ENCODE measurements at places on chromosomes 4 and X.

DNA sequence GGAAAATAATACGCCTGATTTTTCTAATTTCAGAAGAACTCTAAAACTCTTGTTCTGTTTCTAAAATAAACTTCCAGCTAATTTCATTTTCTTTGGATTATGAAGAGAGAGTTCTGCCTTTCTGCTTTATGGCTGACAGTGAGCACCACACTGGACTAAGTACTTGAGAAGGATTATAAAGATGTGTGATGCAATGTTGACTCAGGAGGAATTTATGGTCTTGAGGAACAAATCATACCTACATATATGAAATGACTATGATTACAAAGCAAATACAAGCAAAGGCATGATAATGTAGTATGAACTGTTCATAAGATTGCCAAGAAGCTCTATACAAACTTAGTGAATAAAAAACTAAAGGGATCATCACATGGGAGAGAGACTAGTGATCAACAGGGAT is 13.0 kb upstream of the SLC25A5 start:
- DNase-seq, result no peak

DNA sequence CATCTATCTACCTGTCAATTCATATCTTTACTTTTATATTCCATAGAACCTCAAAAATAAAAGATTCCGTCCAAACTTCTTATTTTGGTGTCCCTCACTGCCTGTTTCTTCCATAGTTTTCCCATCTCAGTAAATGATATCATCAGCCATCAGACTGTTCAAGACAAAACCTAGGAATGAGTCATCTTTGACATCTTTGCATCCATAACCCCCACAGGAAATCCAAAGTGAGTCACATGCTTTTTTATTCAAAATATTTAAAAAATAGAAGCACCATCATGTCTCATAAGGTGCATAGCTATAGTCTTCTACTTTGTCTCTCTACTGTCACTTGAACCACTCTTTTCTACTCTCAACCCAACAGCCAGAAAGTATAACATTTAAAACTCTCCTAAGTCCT is 29.9 kb upstream of the CXXC4 start:
- DNase-seq, result no peak

DNA sequence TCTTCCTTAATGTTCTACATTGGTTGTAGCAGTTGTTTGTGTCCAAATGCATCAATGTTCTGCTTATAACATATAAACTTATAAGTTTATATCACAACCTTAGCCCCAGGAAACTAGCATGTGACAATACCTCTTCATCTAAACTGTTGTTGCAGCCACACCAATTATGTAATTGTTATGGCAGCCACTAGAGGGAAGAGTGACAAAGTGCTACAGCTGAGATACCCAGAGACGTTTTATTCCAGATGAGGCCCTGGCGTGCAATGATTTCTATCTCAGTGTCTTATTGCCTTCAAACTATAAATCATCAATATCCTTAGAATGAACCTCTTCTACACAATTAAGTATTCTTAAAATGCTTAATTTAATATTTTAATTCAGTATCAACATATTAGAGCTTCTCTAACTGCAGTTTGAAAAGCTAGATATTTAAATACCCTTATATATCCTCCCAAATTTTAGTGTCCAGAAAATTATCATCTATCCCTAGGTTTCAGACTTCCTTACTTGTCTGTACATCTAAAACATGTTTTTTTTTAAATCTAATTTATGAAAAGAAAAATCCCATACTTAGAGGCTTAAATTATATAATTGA is 171.6 kb downstream of the PCDH10 start:
- no peak for DNase-seq

DNA sequence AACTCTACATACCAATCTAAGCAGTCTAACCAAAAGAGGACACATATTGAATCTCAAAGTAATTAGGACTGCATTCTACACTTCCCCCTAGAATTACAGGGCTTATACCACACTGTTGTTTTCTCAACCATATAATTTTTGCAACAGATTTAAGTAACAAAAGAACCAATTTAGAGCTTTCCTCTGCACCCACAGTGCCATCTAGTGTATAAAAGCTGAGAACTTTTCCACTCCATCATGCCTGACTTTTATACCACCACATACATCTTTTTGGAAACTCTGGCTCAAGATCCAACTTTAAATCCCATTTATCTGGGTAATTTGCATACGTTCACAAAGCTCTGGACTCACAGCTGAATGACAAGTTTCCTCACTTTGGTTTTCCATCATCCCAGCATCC is 99.5 kb downstream of the EFHC2 start:
- DNase-seq, result no peak

DNA sequence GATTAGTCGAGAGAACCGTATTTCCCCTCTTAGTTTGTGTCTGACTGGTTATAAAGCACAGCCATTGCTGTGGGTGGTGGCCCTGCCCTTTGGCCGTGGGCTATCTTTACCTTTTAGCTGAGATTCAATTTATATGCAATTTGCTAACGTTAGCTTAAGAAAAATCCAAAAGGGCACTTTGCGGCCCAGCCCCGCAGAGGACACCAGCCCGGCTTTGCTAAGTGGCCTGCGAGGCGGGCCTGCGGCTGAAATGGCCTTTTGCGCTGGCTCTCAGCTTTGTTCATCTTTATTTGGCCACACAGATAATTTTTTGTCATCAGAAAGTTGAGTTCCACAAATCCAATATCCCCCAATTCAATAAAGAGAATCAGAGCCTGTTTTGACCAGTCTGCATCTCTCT is 48.3 kb downstream of the CPZ start:
- DNase-seq, result no peak

DNA sequence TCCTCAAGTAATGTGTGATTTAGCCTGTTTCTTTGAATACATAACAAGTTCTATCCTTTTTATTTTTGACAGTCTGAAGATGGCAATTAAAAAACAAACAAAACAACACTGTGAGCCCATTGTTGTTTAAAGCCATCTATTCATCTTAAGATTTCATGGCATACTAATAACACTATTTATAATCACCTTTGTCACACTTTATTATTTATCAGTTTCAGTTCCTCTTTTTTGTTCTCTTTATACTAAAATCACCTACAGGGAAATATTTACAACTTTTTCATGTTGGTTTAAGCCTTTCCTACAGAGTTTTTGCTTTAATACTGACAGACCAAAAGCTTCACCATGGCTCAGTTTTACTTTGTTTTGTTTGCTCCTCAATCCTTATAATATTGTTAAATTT is 247.4 kb upstream of the CTSO start:
- no peak for DNase-seq

DNA sequence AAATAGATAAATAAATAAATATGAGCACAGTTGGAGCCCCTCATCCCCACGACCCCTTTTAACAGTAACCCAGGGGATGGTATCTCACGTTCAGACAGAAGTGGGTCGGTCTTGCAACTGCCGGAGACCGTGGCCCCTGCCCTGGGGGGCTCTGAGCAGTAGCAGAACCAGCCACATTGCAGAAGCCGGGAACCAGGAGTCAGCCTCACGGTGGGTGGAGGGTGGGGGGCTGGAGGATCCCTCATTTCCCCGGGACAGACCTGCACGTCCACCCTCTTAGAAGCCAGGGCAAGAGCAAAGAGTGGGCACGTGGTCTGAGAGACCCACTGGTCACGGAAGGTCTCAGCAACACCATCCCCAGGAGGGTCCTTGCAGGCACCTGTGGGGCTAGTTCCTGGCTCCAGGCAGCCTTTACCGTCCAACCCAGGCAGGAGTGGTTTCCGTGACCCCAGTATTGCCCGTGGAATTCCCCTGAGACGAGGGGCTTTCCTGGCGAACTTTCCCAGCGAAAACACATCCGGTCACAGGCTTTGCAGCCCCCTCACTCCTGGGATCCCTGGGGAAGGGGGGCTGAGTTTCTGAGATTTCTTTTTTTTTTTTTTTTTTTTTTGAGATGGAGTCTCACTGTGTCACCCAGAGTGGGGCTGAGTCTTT is 8.8 kb upstream of the IL3RA start:
- DNase-seq, result no peak

DNA sequence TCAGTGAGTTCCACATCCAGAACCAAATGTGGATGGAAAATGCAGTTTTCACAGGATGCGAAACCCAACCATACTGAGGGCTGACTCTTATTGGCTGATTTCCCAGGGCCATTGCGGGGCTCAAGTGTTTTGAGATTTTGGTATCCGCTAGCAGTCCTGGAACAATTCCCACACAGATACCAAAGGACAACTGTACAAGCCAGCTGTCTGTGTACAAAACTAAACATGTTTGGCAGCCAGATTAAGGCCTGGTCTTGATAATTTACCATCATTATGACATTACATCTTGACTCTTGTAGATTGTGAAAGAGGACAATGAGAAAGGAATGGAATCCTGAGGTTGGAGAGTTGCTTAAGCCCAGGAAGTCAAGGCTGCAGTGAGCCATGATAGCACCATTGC is 121.9 kb downstream of the DKK2 start:
- DNase-seq, result no peak

DNA sequence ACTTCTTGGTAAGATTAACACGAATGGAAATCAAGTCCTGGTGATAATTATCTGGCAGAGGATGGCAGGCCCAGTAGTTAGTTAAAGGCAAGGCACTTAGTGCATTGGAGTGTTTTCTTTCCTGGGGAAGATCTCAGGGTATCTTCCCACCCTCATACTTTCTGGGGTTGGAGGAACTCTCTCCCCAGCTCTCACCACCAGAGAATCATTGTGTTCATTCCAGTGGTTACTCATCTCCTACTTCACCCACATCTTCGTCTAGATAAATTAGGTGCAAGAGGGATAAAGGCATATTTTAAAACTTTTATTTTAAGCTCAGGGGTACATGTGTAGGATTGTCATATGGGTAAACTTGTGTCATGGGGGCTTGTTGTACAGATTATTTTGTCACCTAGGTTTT is 67.5 kb upstream of the SH3RF1 start:
- DNase-seq, result no peak

DNA sequence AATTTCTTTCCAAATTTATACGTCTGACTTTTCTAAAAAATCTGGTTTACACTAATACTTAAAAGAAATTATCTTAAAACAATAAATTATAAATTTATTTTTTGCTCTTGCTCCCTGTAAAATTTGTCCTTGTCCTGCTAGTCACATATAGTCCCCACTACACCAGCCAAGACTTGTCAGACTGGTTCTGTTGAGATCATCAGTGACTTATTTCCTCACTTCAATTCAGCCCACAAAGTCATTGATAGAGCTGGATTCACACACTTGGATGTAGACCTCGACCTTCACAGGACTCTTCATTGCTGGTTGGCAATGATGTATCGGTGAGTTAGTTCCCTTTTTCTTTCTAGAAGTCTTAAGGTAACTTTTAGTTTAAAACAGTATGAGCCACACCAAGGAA is at the start of gene TMPRSS11E:
TMPRSS11E (plus strand) TSS at position 263 of the 400 bp plus-strand sequence; CDS start at position 313, 50 bp downstream.
- DNase-seq, result no peak
